ENCODE measurements at places on chromosomes 7 and 10.

DNA sequence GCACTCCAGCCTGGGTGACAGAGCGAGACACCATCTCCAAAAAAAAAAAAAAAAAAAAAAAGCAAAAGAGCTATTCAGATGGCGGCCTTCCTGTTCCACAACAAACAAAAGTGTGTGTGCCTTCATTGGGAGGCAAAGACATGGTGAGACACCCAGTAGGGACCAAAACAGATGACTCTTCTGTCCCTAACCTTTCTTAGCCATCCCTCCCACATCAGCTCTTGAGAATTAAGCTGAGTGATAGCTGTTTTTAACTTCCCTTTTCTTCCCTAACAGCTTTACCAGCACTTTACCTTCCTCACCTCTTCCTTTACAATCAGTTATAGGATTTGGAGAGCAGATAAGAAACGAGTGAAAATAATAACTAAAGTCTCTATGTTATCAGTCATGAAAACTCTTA lies 48.2 kb downstream of the ARMH3 start:
- no peak for DNase-seq

GRCh38 chr10:101595591-101596433 lies 7.7 kb downstream of the DPCD start:
- no peak for DNase-seq

DNA sequence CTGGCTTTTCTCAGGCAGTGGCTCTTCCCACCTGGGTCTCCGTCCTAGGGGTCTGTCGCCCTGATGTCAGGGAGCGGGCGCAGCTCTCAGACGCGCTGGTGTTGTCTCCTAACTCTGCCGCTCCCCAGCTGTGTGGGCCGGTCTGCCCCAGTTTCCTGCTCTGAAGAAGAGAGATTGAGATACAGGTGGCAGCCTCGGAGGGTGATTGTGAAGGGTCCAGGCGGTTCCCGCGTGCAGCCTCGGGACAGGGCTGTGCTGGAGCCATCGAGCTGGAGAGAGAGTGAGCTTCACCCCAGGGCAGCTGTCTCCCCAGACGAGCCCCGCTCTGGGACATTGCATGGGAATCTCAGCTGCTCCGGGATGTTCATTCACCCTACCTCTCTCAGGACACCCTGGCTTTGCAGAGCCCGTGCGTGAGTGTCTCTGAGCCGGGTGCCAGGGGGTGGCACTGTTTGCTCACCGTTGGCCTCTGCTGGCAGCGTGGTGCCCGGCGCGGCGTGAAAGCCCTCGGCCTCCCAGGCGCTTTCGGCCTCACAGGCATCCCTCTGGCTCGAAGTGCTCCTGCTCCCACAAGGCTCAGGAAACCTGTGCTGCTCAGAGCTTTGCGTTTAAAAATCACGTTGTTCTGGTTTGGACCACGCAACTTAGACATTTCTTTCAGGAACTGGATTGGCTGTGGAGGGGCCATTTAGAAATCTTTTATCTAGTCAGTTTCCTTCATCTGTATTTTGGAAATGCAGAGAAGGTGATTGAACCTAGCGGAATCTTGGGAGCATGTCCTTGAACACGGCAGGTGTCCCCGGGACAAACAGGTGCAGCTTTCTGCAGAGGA lies 33.8 kb upstream of the ZFAND2A start:
- DNase-seq: peak; percentile 77

DNA sequence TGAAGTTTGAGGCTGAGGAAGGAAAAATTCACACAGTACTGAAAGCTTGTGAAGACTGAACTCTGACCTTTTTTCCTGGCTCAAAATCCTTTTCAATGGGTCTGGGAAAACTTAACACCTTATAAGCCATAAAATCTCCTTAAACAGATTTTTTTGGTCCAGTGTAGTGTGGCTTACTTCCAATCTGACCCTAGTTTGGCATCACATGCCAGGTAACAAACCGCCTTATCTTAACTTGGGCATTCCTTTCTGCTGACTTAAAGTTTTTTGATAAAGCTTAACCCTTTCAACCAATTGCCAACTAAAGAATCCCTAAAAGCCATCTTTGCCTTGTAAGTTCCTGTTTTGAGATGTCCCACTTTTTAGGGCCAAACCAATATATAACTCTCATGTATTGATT lies 13.2 kb upstream of the ITPRID1 start:
- DNase-seq: no peak

GRCh38 chr10:77320971-77321471 lies 316.6 kb downstream of the KCNMA1 start:
- DNase-seq: no peak

GRCh38 chr10:69895759-69896158 lies 94.1 kb downstream of the COL13A1 start:
- no peak for DNase-seq

DNA sequence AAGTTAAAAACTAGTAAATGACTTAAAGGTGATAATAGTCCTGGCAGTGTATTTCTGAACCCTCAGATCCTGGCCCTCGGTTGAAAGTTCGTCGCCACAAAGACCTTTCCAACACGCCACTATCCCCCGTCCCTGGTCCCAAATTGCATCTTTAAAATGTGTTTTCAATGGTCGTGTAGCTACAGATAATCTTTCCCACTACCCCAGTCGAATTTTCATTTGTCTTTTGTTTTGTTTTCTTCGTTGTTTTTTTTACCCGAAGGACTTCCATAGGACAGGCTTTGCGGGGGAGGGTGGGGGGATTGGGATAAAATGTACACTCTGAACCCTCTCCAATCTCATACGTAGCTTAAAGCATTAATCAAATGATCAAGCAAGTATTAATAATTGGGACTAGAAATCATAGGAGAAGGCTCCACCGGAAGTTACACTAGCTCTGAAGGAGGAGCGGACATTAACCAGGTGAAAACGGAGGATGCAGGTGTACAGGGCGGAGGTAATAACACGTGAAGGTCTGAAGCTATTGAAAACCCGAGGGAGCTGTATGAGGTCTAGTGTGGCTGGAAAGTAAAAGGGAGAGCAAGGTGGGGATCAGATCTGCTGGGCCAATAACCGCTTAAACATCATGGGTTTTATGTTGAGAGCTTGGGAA lies 32.8 kb upstream of the PHF14 start:
- no peak for DNase-seq

All from ACHN (cell line).